ENCODE measurements at places on chromosomes 11 and 22.

DNA sequence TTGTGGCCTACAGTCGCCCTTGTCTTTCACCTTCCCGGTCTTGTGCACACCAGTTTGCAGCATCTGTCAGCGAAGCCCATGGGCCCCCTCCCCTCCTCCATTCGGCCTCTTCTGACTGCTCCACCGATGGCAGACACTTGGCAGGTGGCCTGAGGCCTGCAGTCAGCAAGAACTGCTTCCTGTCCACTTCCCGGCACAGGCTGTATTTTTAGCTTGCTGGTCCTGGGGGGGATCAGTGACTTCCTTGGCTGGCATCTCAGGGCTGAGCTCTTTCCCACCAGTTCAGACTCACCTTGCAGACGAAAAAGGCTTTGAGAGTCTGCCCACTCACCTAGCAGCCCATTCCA, 106.4 kb downstream of the SYN3 start:
- no peak for DNase-seq

- DNase-seq = no peak
Observed at GRCh38 chr22:34567367-34567766, 498.6 kb upstream of the ISX start.

GRCh38 chr22:35888181-35888870, 140.3 kb downstream of the RBFOX2 start:
- DNase-seq = no peak

DNA sequence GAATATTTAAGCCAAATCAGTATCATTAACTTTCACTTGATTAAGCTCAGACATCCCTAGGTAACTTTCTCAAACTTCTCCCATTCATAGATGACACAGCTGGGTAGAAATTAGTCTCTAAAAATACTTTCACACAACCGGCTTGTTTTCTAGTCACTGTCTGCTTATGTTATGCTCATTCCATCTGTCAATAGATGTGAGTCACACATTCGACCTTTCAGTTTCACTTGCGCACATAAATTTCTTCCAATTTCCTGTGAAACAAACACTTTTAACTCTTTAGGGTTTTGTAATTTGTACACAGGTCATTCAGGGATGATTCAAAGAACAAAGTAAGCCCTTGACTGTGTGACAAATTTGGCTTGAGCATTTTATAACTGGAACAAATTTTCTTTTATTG, 723.0 kb downstream of the KCNA4 start:
- DNase-seq = peak; percentile 21

- DNase-seq = no peak
Observed at GRCh38 chr11:8694137-8694536, 11.5 kb downstream of the RPL27A start.

All from amniotic stem cell (primary cell).